ENCODE measurements at places on chromosomes 6 and 20. TPM values are rescaled to one million over a fixed set of nuclear protein-coding genes. Genes with fewer than 3 reads are reported as not detected.

Gene SLPI
- not detected for polyA plus RNA-seq

- peaks cover 17% of the 10 kb centered on the region for H3K4me1 ChIP-seq
- H3K36me3 ChIP-seq, result no peaks in the 10 kb centered on the region
- no peaks in the 10 kb centered on the region for H3K27me3 ChIP-seq
- DNase-seq, result no peak
- H3K27ac ChIP-seq, result no peak overlapping the region
Measured at GRCh38 chr6:108714101-108714765, 134.0 kb upstream of the ARMC2 start.

DNA sequence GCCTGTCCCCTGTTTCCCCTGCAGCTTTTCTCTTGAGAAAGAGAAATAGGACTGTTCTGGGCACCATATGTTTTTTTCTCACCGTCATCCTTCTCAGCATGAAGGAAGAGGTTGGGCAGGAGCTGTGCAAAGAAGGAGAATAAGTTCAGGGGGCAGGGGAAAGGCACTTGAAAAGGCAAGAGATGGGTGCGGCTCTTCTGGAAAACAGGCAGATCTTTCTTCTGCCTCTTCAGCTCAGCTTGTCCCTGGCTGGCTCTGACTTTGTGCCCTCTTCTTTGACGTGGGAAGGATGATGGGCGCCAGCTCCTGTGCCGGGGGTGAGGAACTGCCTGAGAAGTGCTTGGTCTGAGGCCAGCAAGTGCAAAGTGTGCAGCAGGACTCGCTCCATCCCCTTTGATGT lies 206.5 kb downstream of the DOK5 start:
- DNase-seq, result no peak
- no peak overlapping the region for H3K27ac ChIP-seq
- H3K36me3 ChIP-seq, result no peaks in the 10 kb centered on the region
- H3K27me3 ChIP-seq, result no peaks in the 10 kb centered on the region
- H3K4me1 ChIP-seq, result no peaks in the 10 kb centered on the region
- H3K4me3 ChIP-seq, result no peak overlapping the region

GRCh38 chr6:148217921-148218320 lies 124.7 kb upstream of the SASH1 start:
- H3K36me3 ChIP-seq, result no peaks in the 10 kb centered on the region
- H3K27ac ChIP-seq, result no peak overlapping the region
- DNase-seq, result no peak
- no peaks in the 10 kb centered on the region for H3K27me3 ChIP-seq

- DNase-seq, result no peak
- H3K4me3 ChIP-seq, result no peak overlapping the region
- H3K27me3 ChIP-seq, result peaks cover 29% of the 10 kb centered on the region
- H3K4me1 ChIP-seq, result no peaks in the 10 kb centered on the region
Measured at GRCh38 chr20:57564180-57564802, 3.4 kb downstream of the PCK1 start.

All from SK-N-SH (cell line).